ENCODE measurements at places on chromosomes 11 and 22.

GRCh38 chr11:101091781-101092180 lies 37.8 kb downstream of the PGR start:
- DNase-seq, result no peak

DNA sequence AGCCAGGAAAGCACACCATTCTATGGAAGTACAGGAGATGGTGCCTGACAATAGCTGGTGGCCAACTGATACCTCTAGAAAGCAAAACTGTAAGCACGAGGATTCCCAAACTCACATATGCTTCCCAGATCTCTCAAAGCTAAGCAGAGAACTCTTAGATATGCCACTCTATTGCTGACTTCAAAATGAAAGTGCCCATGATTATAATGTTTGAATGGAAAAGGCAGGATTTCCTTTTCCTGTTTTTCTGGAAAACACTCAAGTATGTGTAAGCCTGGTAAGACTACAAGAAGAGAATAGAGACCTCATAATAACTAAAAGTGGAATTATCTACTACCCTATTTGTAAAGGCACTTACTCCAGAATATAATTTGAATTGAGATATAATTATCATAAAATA lies 2.6 kb upstream of the CARD18 start:
- DNase-seq, result no peak

DNA sequence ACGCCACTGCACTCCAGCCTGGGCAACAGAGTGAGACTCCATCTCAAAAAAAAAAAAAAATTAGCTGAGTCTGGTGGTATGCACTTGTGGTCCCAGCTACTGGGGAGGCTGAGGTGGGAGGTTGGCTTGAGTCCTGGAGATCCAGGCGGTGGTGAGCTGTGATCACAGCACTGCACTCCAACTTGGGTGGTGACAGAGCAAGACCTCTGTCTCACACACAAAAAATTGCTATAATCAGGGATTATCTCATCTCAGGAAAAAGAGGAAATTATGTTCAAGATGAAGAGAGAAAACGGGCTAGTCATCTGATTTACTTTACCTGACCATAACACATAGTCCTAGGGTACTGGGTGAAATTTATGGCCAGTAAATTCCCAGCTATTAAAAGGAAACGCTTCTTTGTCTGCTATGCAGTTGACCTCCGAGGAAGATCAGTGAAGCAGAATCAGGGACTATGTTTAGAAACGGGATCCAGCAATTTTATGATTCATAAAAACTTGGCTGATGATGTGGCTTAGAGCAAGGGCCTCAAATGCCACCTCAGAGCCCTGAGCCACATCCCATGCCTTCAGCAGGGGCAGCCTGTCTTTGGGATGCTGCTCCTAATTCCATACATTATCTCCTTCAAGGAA lies 386.2 kb downstream of the NTM start:
- DNase-seq, result no peak

GRCh38 chr11:86660088-86660487 lies 12.3 kb downstream of the ME3 start:
- no peak for DNase-seq

DNA sequence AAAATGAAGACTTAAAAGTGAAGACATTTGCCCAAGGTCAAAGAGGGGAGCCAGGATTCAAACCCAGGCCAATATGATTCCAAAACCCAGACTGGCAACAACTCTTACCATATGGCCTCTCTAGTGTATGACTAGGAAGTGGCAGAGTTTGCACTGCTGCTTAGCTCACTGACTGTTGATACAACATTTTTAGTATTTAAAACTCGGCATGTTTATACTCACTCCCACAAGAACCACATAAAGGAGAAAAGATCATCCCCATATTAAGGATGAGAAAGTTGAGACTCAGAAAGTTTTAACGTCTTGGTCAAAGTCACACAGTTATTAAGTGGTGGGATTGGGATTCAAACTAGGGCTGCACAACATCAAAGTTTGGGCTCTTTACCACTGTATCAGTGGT lies 81.7 kb downstream of the CCDC34 start:
- DNase-seq, result no peak

- DNase-seq, result no peak
Observed at GRCh38 chr11:128595221-128595620, 7.9 kb upstream of the ETS1 start.

GRCh38 chr11:13868710-13869397 lies 93.7 kb upstream of the SPON1 start:
- DNase-seq, result peak; percentile 61

DNA sequence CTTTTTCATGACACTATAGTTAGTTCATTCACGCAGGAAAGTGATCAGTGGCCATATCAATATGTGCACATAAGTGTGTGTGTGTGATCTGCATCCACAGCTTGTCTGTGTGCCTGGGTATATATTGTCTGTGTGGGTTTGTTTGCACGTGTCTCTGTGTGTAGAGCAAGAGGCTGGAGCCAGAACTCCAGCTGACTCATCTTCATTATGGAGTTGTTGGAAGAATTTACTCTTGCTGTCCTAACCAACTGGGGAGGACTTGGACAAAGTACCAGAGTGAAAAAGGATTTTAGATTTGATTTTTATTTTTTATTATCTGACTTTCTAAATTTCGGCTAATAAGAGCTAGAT lies 63.9 kb downstream of the TP53I11 start:
- DNase-seq, result no peak

Measured in activated naive CD4-positive, alpha-beta T cell treated with anti-CD3 and anti-CD28 coated beads for 36 hours (primary cell).